ENCODE measurements at places on chromosomes 4 and X.

DNA sequence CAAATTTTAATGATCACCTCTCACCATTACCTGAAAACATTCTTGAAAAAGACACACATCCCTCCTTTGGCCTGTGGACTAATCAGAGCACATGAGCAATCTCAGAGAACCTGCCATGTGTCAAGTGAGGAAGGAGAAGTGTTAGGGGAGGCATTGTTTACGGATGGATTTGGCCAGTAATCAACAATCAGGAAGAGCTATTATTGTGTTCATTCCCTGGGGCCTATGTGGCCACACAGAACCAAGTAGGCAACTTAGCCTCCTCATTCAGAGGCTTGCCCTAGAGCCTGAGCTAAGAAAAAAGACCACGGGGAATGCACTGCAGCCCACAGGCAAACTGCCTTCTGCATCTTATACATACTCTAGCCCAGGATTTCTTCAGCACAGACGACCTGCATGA is 40.6 kb upstream of the DOCK11 start:
- no peak for DNase-seq

- no peak for DNase-seq
These were observed 48.3 kb upstream of the NOCT start for GRCh38 chr4:138967313-138967712.

GRCh38 chr4:185122681-185123345 is 20.3 kb upstream of the SLC25A4 start:
- no peak for DNase-seq

- peak; percentile 69 for DNase-seq
These were observed 58.0 kb upstream of the DDX3X start for GRCh38 chrX:41275661-41276609.

DNA sequence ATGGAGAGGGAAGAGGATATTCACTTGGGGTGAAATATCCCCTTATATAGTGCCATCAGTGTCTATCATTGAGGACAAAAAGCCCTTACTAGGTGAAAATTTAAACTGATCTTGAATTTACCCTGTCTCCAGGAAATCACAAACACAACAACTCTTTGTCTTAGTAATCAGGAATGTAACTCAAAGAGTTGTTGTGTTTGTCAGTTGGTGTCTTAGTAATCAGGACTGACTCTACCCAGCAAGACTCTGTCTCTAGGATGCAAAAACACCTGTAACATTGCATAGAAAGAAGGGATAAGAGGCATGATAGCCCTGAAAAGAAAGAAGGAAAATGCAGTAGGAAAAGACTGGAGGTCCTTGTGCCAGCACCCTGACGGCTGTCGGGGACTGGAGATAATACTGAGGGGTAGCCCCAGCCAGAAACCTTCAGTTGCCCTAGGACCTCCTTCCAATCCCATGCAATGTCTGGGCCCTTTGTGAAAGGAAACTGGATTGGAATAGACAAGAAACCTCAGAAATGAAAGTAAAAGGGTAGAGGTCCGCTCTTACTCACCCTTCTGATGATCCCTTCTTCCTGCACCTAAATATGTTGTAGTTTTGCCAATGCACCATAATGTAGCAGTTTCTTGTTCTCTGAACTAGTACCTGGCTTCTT is 45.3 kb downstream of the HMGB2 start:
- no peak for DNase-seq

GRCh38 chr4:96092151-96092705 is 252.3 kb downstream of the PDHA2 start:
- DNase-seq = no peak

GRCh38 chr4:165592386-165592785 is 213.6 kb downstream of the CPE start:
- no peak for DNase-seq

GRCh38 chr4:123671636-123672404 is 275.2 kb downstream of the SPRY1 start:
- DNase-seq = peak; percentile 53

- peak; percentile 18 for DNase-seq
These were observed 17.4 kb downstream of the ZFYVE28 start for GRCh38 chr4:2400841-2401609.

DNA sequence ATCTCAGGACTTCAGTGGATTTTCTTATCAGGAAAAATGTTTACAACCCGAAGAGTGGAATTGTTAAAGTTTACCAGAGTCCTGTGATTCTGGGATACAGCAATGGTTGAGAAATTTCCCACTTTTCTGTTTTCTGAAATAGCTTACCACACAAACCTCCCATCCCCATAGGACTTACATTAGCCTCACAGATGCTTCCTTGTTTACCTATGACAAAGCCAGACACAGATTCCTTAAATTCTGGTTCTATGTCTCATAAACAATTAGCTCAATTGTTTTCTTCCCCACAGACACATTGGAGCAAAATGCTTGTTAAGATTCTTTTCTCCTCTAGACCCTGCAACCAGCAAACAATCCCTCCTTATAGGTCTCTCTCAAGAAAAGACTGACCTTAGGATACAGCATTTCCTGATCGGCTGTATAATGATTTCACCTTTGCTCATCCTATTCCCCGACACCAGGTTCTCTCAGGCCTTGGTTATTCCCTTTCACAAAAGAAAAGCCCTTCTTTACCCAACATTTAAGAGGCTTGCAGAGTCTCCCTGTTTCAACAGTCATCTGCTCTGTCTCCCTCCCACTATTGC is 886.2 kb downstream of the ARAP2 start:
- DNase-seq = no peak

- DNase-seq = no peak
These were observed 5.2 kb downstream of the BMPR1B start for GRCh38 chr4:94763005-94763404.

DNA sequence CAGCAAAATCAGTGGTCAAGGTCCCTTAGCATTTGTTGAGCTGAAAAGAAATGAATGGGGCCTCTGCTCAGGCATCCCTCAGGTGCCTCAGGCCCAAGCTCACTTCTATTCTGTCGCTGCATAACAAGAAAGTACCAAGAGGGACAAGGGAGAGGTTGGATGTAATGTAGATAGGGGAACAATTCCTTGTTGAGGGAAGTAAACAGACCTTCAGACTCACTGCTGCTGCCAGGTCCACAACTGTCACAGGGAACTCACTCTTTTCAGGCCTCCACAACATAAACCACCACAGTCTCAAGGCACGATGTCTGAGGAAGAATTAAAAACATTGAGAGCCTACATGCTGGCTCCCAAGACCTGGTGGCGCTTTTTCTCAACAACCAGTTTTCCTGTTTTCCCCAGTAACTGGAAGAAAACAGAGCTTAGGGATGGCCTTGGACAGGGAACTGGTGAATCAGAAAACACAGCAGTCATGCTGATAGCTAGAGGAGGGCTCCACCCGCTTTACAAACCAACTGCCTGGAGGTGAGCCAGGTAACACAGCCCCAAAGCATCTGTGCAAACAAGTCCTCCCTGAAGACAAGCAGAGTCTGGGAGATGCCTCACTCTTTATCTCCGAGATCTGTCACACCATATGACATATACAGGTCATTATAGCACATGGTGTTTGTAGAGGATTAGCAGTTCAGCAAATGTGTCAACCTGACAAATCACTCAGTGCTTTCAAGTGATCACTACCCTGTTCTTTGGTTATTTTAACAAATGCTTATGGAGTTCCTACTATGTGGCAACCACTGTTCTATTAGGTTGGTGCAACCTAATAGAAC is 14.3 kb upstream of the AWAT1 start:
- no peak for DNase-seq

DNA sequence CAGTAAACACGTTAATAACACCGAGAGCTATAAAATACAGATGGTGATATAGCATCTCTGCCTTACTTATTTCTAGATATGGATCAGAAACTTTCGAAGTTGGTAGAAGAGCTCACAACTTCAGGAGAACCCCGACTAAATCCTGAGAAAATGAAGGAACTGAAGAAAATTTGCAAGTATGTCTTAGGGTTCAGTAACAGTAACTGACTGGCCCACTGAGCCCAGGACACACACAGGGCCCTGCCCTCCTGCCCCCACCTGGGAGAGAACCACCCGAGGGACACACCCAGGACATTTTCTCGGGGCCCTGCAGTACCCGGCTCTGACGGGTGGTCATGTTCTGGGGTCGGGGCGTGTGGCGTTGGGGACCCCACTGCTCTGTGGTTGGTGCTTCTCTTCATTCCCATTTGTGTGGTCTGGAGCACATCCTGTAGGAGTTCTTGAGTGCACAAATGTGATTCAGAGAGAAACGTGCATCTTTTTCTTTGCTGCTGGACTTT is 1.1 kb downstream of the UVSSA start:
- DNase-seq = no peak

DNA sequence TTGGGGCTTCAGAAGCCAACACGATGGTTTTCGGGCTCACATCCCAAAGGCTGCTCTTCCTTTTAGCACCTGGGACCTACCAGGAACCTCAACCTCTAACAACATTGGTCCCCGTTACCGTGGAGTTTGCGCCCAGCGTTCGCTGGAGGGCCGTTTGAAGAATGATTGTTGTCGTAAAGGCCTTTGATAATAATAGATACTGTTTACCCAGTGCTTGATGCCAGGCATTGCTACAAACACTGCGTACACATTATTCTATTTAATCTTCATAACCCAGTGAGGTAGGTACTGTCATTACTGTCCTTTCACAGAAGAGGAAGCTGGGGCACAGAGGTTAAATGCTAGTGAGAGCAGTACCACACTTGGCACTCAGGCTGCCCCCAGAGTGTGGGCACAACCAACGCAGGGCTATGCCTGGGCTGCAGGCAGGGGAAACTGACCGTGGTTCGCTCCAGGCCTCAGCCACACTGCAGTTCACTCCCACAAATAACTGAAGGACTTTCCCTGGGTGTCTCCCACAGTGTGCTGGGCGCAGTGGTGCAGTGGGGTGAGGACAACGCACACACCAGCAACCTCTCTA is 1.0 kb upstream of the ACSL1 start:
- no peak for DNase-seq

- DNase-seq = no peak
These were observed 306.5 kb upstream of the TECRL start for GRCh38 chr4:64715741-64716140.

DNA sequence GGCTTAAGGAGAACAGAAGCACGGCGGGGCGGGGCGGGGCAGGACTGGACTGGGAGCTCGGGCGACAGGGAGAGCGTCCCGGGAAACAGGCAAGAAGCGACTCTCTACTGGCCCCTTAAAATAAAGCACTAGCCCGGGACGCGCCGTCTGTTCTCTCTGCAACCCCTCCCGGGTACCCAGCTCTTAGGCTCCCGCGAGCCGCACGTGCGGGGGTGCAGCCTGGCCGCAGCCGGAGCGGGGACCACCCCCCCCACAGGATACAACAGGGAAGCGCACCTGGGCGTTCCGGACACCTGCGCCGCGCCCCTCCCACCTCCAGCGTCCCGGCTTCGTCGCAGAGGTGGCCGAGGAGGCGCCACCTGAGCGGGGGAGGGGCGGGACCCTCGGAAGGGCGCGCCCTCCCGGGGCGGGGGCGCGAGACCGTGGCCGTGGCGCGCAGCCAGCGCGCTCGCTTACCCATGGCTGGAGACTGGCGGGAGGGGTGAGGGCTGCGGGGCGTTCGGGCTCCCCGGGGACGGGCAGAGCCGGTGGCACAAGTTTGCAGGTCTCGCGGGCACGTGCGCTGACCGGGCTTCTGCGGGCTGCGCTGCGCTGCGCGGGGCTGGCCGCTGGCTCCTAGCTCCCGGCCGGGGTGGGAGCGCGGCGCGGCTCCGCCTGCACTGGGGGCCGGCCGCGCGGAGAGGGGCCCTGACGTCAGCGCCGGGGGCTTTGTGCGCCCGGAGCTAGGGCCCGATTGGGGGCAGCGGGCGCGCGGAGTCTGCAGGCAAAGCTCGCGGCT is 91.5 kb downstream of the GEMIN8 start:
- peak; percentile 5 for DNase-seq

- DNase-seq = peak; percentile 48
These were observed at the start of gene DCHS2 for GRCh38 chr4:154491341-154492271. TSS of gene DCHS2 (minus strand) at chr4:154491799. CDS start at chr4:154491355, 444 bp downstream.

- DNase-seq = no peak
These were observed 25.7 kb downstream of the BOD1L1 start for GRCh38 chr4:13601848-13602247.

DNA sequence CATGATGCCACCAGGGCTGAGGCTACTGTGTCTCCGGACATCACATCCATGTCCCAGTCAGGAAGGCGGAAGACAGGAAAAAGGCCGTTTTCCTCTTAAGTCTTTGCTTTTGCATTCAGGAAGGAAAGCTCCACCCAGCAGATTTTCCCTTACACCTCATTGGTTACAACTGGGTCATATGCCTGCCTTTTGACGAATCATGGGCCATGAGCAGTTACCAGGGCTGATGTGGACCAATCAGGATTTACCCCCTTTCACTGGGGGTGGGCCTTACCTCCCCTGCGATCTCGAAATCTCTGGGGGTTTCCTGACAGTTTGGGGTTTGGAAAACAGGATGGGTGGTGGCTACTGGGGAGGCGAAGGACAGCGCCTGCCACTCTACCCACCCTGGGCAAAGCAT is 52.5 kb upstream of the GRPEL1 start:
- DNase-seq = no peak

GRCh38 chrX:150035531-150035930 is 97.2 kb upstream of the EOLA2 start:
- DNase-seq = no peak

GRCh38 chr4:81573840-81574239 is 102.1 kb upstream of the RASGEF1B start:
- no peak for DNase-seq

GRCh38 chrX:100081503-100081902 is 328.6 kb downstream of the PCDH19 start:
- DNase-seq = no peak

DNA sequence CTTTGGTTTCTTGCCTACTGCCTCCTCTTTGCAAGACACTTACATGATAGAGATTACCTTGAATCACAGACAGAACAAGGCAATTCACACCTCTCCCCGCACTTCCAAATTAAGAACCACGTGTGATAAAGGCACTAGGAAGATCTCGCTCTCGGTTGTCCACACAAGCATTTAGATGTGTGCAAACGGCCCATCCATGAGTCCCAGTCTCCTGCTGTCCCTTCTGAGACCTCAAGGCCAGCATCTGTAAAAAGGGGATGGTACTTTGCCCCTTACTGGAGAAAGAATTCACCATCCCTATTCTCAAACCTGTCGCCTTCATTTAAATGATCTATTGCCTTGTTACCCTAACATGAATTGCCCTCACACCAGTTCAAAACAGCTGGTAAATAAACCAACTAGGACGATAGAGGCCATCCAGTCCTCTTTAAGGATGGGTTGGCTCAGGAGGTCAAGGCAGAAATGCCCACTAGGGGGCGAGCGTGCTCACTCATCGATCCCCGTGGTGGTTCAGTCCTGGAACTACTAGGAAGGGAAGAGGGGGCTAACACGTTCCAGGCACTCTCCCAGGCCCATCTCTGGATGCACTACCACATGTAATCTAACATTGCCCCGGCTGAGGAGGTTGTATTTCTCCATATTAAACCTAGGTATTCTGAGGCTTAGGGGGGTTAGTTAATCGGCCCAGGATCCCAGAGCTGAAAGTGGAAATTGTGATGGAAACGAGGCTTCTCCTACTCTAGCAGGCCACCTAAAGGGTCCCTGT is 95.8 kb downstream of the DHX15 start:
- DNase-seq = peak; percentile 80

- DNase-seq = peak; percentile 42
These were observed 569 bp upstream of the FHL1 start for GRCh38 chrX:136146614-136147314.

GRCh38 chr4:68905939-68906779 is 45.4 kb downstream of the UGT2A3 start:
- DNase-seq = no peak
